ENCODE measurements at places on chromosomes 1 and 21.

GRCh38 chr1:16324456-16324890 lies 27.8 kb downstream of the FBXO42 start:
- no peak for DNase-seq

DNA sequence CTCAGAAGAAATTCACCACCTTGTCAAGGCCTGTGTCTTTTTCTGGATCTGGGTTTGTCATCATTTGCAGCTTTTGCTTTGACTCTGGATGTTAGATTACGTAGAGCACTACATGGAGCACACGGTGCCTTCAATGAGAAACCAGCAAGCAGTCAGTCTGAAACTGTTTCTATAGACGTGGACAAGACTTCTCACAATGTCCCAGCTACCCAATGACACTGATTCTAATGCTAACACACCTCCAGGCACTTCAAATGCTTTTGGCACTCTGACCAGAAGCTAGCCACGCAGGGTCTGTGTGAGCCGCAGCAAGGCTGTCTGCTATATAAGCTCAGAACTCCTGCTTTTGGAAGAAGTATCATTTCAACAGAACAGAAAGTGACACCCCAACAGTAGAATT lies 38.2 kb downstream of the ITPKB start:
- DNase-seq: no peak

DNA sequence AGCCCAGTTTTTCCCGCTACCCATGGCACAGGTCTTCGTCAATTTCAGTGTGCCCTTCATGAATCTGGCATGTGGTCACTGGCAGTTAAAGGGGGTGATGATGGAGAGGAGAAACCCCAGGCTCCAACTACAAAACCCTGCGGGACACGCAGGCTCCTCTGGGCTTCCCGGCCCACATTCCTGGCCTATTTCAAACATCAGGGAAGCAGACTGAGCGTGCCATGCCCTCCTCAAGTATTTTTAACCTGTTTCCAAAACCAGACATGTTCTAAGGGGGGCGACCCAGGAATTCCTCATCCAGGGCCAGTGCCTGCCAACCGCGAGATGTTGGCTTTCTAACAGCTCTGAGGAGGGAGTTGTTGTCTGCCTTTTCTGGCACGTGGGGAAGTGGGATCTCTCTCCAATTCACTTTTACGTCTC lies 85.1 kb downstream of the CAPZB start:
- DNase-seq: no peak

DNA sequence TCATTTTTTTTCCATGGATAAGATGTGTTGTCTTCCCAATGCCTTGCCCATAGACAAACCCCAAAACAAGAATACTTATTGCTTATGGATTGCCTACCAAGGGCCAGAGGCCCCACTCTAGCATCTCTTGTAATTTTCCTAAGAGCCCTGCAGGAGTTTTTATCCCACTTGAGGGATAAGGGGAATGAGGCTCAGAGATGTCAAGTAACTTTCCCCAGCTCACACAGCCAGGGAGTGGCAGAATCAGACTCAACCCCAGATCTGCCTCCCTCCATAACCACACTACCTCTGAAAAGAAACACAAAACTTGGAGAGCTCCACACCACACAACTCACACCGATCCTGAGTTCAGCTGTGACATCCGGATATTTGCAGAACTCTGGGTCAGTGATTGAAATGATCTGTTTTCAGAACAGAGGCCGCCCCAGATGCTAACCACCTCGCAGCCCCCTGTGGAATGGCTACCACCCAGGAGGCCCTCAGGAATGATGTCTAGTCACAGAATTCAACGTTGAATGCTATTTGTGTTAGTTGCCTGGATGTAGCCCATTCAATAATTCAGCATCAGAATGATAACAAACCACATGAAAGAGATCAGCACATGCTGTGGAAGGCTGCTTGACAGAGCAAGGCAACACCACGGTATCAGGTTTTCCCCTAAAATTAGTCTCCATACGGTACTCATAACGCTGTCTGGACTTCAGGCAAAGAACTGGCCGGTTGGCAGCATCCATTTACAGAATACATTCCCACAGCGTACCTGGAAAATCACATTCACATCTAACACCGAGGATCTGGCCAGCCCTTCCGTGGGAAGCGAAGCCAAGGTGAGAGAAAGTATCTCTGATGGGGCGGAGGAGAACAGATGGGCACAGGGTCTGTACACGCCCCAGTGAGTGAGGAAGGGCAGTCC lies 231.9 kb downstream of the TOMM20 start:
- DNase-seq: no peak

- DNase-seq: no peak
These were observed 69.4 kb downstream of the SPATA6 start for GRCh38 chr1:48402599-48402998.

- no peak for DNase-seq
These were observed 27.2 kb downstream of the GORAB start for GRCh38 chr1:170559166-170559565.

DNA sequence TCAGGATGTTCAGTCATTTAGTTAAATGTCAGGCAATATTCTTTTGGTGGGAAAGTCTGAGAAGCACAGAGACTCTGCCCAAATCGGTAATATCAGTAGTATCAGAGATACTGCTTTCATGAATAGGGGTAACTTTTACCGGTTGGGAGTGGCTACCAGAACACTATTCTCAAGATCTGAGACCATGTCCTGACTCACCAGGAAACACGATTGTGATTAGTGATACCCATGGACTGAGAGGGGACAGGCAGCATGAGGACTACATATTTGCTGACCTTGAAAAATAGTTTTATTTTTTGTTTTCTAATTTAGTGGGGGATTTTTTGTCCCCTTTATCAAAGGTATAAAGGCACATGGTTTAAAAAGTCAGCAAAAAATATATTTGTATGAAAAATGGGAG lies 76.0 kb upstream of the NEK2 start:
- no peak for DNase-seq

DNA sequence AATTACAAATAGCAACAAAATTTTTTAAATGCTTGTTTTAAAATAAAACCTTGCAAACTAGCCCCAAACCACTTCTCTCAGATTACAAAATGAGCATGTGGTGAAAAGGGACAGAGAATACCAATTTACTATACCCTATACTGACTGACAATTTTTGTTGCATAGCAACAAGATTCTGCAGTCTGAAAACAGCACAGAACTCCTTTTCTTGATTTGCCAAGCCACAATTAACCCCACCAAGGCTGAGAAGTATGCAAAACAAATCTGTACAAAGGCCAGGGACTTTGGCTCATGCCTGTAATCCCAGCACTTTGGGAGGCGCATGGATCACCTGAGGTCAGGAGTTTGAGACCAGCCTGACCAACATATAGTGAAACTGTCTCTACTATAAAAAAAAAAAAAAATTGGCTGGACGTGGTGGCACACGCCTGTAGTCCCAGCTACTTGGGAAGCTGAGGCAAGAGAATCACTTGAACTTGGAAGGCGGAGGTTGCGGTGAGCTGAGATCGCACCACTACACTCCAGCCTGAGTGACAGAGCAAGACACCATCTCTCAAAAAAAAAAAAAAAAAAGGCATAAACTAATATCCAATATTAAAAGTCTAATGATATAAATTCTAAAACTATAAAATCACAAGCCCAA lies 21.8 kb downstream of the ENAH start:
- DNase-seq: no peak

- no peak for DNase-seq
These were observed 3.6 kb upstream of the AHCYL1 start for GRCh38 chr1:109981004-109981335.

GRCh38 chr1:89151047-89151446 lies 24.8 kb downstream of the GBP7 start:
- DNase-seq: no peak

DNA sequence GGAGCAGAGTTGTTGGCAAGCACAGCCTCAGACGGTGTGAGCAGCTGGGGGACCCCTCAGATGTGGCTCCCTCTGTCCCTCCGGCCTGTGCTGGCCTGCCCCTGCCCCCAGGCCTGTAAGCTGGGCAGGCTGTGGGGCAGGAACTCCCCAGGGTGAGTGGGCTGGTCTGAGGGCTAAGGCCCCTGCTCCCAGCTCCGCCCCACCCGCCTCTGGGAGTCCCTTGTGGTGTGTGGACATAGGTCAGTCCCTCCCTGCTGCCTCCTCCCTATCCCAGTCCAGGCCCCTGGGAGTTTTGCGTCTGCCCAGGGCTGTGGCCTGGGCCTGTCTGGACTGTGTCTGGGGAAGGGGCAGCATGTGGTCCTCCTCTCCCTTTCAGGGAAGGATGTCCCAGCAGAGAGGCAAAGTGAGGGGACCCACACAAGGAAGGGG lies 3.6 kb upstream of the VWA1 start:
- DNase-seq: no peak

DNA sequence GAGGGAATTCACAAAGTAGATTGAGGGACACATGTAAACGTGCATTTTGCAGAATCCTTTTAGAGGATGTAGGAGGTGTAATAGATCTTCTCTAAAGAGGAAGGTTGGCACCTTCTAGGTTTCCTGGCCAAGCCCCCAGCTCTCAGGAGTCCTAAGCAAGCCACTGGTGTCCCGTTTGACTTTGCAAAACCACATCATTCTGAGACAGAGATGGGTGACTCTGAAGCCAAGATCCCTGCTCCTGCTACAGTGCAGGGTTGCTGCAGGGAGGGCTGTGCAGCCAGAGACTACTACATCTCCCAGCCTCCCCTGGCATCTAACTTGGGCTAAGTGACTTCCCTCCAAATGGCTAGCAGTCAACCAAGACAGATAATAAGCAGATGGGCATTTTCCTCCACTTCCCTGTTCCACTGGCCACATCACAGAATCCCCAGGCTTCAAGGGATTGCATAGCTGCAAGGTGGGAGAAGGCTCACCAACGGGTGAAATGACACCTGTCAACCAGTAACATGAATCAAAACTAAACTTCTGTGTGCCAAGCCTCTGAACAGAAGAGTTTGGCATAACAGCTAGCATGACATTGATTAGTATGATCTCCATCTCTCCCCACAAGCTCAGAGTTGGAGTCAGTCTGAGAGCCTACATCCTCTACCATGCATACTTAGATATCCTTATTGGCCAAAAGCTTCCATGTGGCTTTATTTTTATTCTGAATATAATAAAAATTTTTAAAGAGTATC lies 129.6 kb upstream of the COA6 start:
- DNase-seq: no peak

DNA sequence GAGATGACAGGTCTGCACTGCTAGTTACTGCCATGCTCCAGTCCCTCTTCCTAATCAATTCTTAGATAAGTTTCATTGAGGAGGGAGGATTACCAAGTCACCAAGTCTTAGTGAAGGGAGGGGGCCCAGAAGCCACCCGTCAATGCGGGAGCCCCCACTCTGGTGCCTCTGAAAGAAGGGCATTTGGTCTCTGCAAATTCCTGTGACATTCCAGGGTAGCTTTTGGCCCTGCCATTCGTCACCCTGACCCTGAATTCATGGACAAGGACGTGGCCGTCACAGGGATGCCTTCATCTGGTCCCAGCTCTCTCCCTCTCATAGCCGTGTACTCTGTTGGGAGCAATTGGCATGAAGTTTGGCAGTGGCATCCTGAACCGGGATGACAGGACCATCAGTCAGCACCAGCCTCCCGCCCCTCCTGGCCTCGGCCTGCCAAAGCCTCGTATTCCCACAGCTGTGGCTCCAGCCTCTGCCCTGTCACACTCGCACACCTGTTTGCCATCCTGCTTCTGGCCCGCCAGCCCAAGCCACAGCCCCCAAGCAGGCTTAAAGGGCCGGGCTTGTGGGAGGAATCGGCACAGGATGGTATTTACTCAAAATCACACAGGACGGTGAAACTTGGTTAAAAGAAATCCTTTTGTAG lies 150.7 kb downstream of the CLIC6 start:
- no peak for DNase-seq

DNA sequence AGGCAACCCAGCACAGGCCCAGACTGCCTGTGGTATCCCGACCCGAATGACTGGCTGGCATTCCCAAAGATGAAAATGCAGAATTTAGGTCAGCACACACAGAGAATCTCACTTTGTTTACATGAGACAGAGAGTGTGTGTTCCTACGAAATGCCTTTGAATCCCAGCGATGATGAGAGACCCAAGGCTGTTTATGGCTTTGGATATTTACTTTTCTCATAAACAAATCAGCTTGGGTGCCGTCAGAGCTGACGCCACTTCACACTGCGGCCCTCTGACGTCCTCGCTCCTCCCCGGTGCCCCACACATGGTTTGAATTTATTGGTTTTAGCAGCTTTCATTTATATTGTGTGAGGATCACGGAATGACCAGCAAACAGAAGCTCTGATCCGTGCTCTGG lies 18.7 kb downstream of the TRABD2B start:
- DNase-seq: no peak

GRCh38 chr21:45747802-45748445 lies 104.4 kb downstream of the PCBP3 start:
- DNase-seq: no peak

DNA sequence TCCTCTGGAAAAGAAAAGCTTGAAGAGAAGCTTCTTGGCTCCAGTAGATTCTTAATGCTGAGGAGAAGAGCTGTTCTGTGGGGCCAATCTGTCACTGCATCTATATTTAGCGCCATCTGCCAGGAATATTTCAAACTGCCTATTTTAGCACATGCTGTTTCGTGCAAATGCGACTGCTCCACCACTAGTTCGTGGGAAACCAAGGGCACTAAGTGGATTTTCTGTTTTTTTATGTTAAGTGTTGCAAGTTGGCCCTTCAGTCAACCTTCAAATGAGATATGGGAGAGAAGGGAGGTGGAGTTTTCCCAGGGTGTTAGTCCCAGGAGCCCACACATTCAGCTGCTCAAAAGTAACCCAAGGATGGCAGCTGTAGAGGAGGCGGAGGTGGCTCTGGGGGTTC lies 91.9 kb downstream of the TSEN15 start:
- DNase-seq: no peak

GRCh38 chr1:217052196-217052595 lies 329.0 kb upstream of the ESRRG start:
- no peak for DNase-seq

DNA sequence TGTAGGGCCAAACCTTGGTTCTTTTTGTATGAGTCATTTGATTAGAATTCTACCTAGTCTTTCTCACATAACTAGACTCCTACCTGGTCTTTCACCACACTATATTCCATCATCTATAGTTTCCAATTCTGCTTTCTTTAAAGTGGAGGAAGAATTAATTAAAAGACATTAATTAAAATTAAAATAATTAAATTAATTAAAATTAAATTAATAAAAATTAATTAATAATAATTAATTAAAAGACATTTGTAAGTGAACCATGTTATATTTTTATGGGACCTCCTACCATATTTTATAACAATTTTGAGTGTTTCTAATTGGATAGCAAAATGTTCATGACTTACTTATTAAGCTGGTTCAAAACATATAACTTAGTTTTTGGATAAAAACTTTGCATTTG lies 77.4 kb downstream of the CCDC18 start:
- no peak for DNase-seq

- no peak for DNase-seq
These were observed 259.0 kb upstream of the FOXD3 start for GRCh38 chr1:63063367-63063766.

Measured in NCI-H1436 treated with DMSO at 0.1 percent for 48 hours (cell line).